ENCODE measurements at places on chromosomes 3 and 15. TPM values are rescaled to one million over a fixed set of nuclear protein-coding genes. Genes with fewer than 3 reads are reported as not detected.

- no peak overlapping the region for H3K27ac ChIP-seq
- H3K36me3 ChIP-seq, result no peaks in the 10 kb centered on the region
- no peak overlapping the region for H3K4me3 ChIP-seq
- no peaks in the 10 kb centered on the region for H3K27me3 ChIP-seq
- no peak for DNase-seq
- no peaks in the 10 kb centered on the region for H3K4me1 ChIP-seq
Observed at GRCh38 chr15:87748483-87748882, 508.1 kb downstream of the NTRK3 start.

- H3K27ac ChIP-seq, result no peak overlapping the region
- DNase-seq, result no peak
- no peaks in the 10 kb centered on the region for H3K27me3 ChIP-seq
Observed at GRCh38 chr3:71436337-71436736, 147.2 kb downstream of the FOXP1 start.

DNA sequence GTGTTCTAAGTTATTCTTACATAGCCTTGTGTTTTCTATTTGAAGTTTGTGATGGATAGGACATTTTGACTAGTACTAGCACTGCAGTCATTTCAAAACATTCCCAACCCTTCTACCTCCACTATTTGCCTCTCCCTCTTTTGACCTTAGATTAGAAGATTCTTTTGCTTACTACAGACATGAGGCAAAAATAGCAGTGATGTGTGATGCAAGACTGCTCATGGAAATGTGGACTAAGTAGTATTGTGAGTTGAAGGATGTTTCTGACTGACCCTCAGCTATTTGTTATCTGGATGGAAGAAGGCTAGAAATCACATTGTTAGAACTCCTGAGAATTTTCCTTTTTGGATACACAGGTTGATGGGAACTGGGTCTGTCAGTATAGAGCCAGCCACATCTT is 45.9 kb downstream of the ATP2C1 start:
- no peak overlapping the region for H3K4me3 ChIP-seq
- no peaks in the 10 kb centered on the region for H3K27me3 ChIP-seq
- H3K27ac ChIP-seq, result no peak overlapping the region
- DNase-seq, result no peak
- H3K4me1 ChIP-seq, result peaks cover 1% of the 10 kb centered on the region
- peaks cover 4% of the 10 kb centered on the region for H3K36me3 ChIP-seq

DNA sequence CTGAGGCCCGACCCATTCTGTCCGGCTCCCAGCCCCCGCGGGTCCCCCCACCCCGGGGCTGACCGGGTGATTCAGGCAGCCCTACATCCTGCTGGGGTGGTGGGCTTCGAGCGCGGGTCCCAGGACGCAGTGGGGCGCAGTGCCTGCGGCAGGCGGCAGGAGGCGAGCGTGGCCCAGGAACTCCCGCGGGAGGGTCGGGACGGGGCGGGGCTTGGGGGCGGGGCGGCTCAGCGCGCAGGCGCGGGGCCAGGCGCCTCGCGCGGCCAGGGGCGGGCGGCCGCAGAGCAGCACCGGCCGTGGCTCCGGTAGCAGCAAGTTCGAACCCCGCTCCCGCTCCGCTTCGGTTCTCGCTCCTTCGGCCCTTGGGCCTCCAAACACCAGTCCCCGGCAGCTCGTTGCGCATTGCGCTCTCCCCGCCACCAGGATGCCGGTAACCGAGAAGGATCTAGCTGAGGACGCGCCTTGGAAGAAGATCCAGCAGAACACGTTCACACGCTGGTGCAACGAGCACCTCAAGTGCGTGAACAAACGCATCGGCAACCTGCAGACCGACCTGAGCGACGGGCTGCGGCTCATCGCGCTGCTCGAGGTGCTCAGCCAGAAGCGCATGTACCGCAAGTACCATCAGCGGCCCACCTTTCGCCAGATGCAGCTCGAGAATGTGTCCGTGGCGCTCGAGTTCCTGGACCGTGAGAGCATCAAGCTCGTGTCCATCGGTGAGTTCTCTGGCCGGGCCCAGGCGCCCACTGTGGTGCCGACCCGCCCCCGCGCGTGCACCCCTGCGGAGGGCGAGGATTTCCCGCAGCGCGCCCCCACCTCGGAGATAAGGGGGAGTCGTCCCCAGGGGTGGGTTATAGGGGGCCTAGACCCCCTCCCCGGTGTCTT is at the start of gene FLNB:
Gene FLNB (plus strand): TSS at position 282 of the 885 bp plus-strand sequence. CDS start 143 bp downstream, at position 425.
- no peaks in the 10 kb centered on the region for H3K27me3 ChIP-seq
- H3K36me3 ChIP-seq, result no peaks in the 10 kb centered on the region
- H3K27ac ChIP-seq, result peak within 1 kb of the TSS; percentile 46

- no peak for DNase-seq
- H3K27ac ChIP-seq, result no peak overlapping the region
- peaks cover 13% of the 10 kb centered on the region for H3K4me1 ChIP-seq
- no peaks in the 10 kb centered on the region for H3K27me3 ChIP-seq
- H3K4me3 ChIP-seq, result no peak overlapping the region
- no peaks in the 10 kb centered on the region for H3K36me3 ChIP-seq
Observed at GRCh38 chr15:92906020-92906419, 5.9 kb downstream of the CHD2 start.

- H3K4me3 ChIP-seq, result no peak overlapping the region
- H3K27me3 ChIP-seq, result no peaks in the 10 kb centered on the region
- no peaks in the 10 kb centered on the region for H3K4me1 ChIP-seq
- no peaks in the 10 kb centered on the region for H3K36me3 ChIP-seq
- no peak overlapping the region for H3K27ac ChIP-seq
Observed at GRCh38 chr3:33490641-33491241, 50.5 kb upstream of the UBP1 start.

DNA sequence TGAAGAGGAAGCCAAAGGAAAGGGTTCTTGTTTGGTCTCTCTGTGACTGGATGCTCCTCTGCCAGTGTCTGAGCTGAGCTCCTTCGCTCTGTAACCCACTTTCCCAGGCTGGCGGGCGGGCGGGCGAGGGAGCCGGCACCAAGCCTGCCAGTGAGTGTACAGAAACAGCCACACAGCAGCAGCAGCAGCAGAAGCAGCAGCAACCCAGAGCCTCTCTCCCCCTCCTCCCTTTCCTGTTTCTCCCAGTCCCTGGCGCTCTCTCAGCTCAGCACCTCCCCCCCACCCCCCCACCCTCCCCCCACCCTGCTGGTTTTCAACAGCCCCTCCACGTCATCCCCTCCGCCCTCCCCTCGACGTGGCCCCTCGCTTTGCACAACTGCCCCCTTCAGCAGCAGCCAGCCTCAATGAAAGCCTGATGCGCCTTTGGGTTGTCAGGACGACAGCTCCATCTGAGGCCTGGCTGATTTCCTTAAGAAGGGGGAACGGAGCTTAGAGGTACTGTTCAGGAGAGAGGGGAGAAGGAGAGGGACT is at the start of gene LSAMP:
Gene LSAMP (minus strand): TSS at position 177 of the 531 bp plus-strand sequence.
- DNase-seq, result no peak
- no peaks in the 10 kb centered on the region for H3K36me3 ChIP-seq
- no peak within 1 kb of the TSS for H3K27ac ChIP-seq
- no peak within 1 kb of the TSS for H3K4me3 ChIP-seq

DNA sequence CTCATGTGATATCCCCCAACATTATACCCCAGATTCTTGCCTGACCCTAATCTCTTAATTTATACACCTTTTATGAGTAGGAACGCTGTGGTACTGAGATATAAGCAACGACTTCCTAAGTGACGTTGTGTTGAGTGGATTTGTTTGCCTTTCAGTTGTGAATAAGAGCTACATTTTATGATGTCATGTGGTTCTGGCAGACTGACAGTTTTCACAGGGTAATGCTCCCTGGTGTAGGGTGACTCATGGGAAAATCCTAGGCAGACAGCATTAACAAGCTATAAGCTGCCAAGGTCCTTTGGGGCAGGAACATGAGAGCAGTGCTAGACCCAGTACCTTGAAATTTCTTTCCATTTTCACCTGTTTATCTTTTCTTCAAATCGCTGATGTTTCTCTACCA is 11.2 kb downstream of the C3orf52 start:
- no peak for DNase-seq
- no peak overlapping the region for H3K27ac ChIP-seq

DNA sequence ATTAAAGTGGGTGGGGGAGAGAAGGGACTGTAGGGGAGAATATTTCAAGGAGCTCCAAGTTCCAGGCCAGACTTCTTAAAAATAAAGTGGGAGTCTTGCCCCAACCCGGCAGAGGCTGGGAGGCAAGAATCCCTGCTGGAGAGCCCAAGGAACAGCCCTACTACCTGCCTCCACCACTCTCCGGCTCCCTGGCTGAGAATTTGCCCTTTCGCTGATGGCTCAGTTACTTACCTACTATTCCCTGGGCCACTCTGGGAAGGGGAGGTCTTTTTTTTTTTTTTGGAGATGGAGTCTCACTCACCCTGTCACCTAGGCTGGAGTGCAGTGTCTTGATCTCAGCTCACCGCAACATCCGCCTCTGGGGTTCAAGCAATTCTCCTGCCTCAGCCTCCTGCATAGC is 15.5 kb downstream of the MYL3 start:
- no peak overlapping the region for H3K27ac ChIP-seq
- DNase-seq, result no peak
- H3K27me3 ChIP-seq, result no peaks in the 10 kb centered on the region
- no peaks in the 10 kb centered on the region for H3K36me3 ChIP-seq
- H3K4me3 ChIP-seq, result no peak overlapping the region
- H3K4me1 ChIP-seq, result no peaks in the 10 kb centered on the region

GRCh38 chr15:88533376-88533775 is 13.1 kb downstream of the DET1 start:
- no peak overlapping the region for H3K4me3 ChIP-seq
- peaks cover 8% of the 10 kb centered on the region for H3K36me3 ChIP-seq
- no peak overlapping the region for H3K27ac ChIP-seq
- no peak for DNase-seq
- H3K4me1 ChIP-seq, result no peaks in the 10 kb centered on the region

- peak; percentile 77 for DNase-seq
- H3K27ac ChIP-seq, result no peak overlapping the region
- H3K4me3 ChIP-seq, result no peak overlapping the region
- H3K27me3 ChIP-seq, result no peaks in the 10 kb centered on the region
Observed at GRCh38 chr3:99686955-99687612, 48.7 kb downstream of the COL8A1 start.

- H3K36me3 ChIP-seq, result no peaks in the 10 kb centered on the region
- DNase-seq, result no peak
- no peak overlapping the region for H3K4me3 ChIP-seq
- no peaks in the 10 kb centered on the region for H3K27me3 ChIP-seq
- H3K4me1 ChIP-seq, result no peaks in the 10 kb centered on the region
Observed at GRCh38 chr15:85607842-85608241, 186.9 kb downstream of the KLHL25 start.

GRCh38 chr15:42784705-42785104 is 47.8 kb upstream of the CDAN1 start:
- no peak overlapping the region for H3K27ac ChIP-seq
- H3K36me3 ChIP-seq, result peaks cover 3% of the 10 kb centered on the region
- DNase-seq, result no peak
- no peak overlapping the region for H3K4me3 ChIP-seq
- H3K27me3 ChIP-seq, result no peaks in the 10 kb centered on the region

DNA sequence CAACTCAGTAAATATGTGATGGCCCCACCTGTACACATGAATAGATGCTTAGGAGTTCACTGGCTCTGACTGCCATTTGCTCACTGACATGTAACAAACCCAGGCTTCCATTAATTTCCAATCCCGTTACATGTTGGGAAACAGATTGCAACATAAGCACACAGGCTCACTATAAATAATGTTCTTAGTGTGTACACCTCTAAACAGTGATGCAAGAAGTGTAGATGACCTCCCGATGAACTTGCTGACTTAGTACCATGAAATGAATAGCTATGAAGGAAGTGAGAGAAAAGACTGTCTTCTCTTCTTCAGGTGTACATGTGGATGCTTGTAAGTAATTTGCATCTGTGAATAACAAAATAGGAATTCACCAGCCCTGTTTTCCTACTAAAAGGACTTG is 21.4 kb upstream of the FSIP1 start:
- no peak overlapping the region for H3K4me3 ChIP-seq
- no peaks in the 10 kb centered on the region for H3K4me1 ChIP-seq
- no peak for DNase-seq
- peaks cover 8% of the 10 kb centered on the region for H3K36me3 ChIP-seq
- no peak overlapping the region for H3K27ac ChIP-seq

- H3K27me3 ChIP-seq, result no peaks in the 10 kb centered on the region
- H3K36me3 ChIP-seq, result no peaks in the 10 kb centered on the region
Observed at GRCh38 chr3:141057946-141058800, 7.0 kb downstream of the SPSB4 start.

Gene EXD1
- total RNA-seq, result not detected

Gene MED12L
- total RNA-seq, result 1.1 TPM

Gene NPHP3
- total RNA-seq, result 56.9 TPM

Gene GOLGA8G
- not detected for total RNA-seq

Gene MESP1
- 1.2 TPM for total RNA-seq

Gene P2RY14
- total RNA-seq, result 2.8 TPM

Gene GOLGA8O
- total RNA-seq, result 13.0 TPM

Gene LRRIQ4
- not detected for total RNA-seq

Gene PRSS50
- total RNA-seq, result not detected
